Activated T-cell treated with anti-CD3 and anti-CD28 coated beads for 24 hours (primary cell): ENCODE measurements at places on chromosomes 12 and 14.

GRCh38 chr14:20559461-20559904 is 1.4 kb downstream of the RNASE9 start:
- DNase-seq = no peak

DNA sequence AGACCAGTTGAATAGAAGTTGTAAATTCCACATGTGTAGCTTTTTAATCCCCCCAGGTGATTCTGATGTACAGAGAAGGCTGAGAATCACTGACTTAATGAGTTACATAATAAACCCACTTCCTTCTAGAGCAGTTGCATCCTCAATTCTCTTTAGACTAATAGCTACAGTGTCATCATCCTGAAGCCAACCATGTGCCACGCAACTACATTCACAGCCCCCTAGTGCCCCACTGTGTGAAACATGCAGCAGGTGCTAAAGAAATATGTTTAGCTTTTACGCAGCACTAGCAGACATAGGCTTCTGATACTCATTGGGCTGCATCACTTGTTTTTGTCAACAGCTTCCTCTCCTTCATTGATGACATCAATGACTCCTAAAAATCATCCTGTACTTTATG is 1168.3 kb downstream of the BCL11B start:
- DNase-seq = no peak

DNA sequence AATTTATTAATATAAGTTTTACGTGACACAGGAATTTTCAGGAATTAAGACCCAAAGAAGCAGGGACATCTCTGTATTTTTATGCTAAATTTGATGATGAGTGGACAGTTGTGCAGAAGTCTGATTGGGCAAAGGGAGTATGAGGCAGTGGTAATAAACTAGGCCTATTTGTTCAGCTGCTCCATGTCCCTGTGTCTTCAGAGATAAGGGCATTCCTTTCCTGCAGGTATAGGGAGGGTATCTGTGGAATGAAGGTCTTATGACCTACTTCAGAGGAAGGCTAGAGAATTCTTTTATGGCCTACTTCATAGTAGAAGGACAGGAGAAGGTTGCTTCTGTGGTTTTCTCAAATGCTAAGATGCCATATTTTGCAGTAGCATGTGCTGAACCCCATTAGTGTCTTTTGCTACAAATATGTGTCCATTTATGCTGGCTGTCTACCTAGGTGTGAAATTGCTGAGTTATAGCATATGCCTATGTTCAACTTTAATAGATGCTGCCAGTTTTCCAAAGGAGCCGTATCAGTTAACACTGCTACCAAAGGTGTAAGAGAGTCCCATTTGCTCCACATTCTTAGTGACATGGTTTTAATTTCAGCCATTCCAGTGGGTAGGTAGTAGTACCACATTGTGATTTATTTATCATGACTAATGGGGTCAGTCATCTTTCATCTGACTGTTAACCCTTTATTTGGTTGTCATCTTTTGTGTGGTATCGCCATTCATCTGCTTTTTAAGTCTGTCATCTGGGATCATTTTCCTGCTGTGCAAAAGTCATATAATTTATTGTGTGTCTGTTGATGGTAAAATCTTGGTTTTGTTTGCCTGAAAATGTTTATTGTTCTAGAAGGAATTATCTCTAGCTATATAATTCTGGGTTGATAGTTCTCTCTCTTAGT is 410.7 kb upstream of the RGS6 start:
- no peak for DNase-seq

GRCh38 chr14:90612801-90613200 is 203.4 kb downstream of the TTC7B start:
- no peak for DNase-seq

DNA sequence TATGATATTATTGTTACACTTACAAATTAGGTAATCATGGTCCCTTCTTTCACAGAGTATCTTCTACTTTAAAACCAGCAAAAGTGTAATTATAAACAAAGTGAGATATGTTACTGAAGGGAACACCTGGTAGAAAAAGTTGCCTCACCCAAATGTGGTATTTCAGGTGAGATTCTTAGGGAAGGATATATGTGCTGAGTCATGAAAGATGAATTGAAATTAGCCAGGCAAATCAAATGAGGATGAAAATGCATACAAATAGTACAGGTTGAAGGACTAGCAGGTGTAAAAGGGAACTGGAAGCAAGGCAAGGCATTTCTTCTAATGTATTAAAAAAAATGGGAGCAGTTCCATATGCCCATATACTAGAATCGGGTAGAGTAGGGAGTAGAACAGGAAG is 220.9 kb downstream of the PRKD1 start:
- no peak for DNase-seq

GRCh38 chr14:75044322-75044721 is 6.9 kb downstream of the MLH3 start:
- DNase-seq = no peak

GRCh38 chr12:132158677-132159554 is 14.7 kb downstream of the NOC4L start:
- DNase-seq = no peak

GRCh38 chr14:96398432-96398831 is 6.5 kb downstream of the AK7 start:
- DNase-seq = no peak

DNA sequence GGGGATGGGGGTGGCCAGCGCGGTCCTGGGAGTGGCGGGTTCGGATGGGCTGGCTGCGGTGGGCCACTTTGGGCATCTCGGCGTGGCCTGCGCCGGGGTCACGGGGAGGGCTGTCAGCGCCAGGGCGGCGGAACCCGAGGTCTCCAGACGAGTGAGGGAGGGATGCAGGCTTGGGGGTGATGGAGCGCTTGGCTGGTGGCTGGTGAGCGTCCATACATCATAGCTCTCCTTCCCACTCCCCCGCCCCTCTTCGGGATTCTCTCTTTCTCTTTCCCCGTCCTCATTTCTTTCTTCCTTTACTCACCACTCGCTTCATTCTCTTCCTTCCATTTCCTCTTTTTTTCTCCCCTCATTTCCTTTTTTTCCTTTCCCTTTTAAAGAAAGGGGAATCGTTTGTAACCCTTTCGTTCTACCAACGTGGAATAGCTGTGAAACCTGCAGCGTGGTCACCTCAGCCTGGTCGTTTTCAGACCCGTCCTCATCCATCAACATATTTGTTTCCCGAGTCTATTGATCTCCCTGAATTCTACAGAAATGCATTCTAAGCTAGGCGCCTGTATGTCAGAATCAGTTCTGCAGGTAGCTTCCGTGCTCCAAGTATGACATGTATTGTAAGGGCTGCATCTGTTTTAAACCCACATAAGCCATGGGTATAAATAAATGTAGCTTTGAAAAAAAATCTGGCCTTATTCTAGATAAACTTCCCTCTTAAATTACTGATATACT is 260.3 kb upstream of the E2F7 start:
- no peak for DNase-seq

DNA sequence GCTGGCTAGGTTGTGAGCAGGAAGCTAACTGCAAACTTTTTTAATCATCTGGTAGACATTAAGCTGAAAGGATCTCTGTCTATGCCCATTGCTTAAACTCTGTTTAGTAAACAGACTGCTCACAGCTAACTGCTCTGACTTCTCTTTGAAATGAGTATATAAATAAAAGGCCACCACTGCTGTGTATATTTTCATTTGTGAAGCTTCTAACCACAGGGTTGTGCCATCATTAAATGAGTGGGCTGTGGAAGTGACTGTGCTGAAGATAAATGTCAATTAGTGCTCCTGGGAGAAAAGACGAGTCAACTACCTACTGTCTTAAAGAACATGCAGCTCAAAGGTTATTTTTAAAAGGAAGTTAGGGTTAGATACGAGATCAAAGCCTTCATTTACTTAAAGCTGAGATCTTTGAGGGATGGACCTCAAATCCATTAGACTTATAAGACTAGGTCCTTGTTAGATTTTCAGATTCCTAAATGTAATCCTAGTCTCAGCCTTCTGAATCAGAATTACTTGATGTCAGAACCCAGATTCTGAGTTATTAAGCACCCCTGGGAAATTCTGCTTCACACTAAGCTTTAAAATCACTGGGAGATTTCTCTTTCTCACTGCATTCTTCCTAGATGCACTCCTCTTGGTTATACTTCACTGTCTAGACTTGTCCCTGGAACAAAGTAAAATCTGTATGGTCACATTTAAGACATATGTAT is 213.1 kb upstream of the FLRT2 start:
- DNase-seq = no peak

DNA sequence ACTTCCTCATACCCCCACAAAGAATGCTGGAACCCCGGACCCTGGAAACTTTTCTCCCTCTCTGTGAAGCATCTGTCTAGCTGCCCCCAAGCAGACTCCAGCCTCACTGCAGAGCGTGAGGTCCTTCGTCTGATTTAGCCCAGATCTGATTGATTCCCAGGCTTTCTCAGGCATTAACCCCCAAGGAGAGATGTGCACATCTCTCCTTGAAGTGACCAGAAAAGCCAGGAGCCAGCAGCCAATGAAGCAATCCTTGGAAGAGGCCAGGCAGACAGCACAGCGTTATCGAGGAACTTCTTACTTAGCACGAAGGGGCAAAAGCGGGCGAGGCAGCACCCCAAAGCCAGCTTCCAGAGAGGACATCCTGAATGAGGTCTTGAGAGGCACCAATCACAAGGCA is 100.7 kb downstream of the ZFP36L1 start:
- no peak for DNase-seq

DNA sequence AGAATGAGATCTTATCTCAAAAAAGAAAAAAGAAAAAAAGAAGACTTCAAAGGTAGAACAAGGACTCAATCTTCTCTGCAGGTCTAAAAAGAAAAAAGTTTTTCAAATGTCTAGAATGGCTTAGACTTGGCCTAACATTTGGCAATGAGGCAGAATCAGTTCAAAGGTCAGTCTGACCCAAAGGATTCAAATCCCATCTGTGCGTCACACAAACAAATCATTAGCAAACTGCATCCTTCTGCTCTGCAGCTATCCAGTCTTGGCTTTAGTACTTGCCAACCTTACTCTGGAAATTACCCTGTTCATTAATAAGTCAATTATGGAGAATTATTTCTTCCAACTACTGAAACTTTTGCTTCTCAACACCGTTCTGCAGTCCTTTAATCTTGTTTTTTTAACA is 3.1 kb downstream of the YAF2 start:
- no peak for DNase-seq

GRCh38 chr12:25558586-25558985 is 5.5 kb upstream of the LMNTD1 start:
- no peak for DNase-seq

- no peak for DNase-seq
Observed at GRCh38 chr12:25286837-25287236, 36.1 kb upstream of the KRAS start.

DNA sequence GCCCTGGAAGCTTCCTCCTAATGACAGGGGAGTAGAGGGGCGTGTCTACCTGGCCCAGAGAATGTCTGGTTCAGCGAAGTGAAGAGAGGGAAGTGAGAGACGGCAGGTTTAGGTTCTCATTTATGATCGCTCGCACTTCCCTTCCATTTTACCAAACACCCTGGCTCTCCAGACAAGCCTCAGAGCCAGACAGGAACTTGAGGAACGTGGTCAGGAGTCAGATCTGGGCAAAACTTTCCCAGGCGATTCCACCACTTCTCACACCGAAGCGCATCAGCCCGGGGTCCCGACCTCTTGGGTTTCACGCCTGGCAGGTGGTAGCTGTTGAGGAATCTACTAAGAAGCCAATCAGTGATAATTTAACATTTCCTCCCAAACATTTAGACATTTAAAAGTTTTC is 21.3 kb downstream of the ACTN1 start:
- no peak for DNase-seq

- DNase-seq = no peak
Observed at GRCh38 chr12:211639-212414, 2.1 kb downstream of the SLC6A12 start.

DNA sequence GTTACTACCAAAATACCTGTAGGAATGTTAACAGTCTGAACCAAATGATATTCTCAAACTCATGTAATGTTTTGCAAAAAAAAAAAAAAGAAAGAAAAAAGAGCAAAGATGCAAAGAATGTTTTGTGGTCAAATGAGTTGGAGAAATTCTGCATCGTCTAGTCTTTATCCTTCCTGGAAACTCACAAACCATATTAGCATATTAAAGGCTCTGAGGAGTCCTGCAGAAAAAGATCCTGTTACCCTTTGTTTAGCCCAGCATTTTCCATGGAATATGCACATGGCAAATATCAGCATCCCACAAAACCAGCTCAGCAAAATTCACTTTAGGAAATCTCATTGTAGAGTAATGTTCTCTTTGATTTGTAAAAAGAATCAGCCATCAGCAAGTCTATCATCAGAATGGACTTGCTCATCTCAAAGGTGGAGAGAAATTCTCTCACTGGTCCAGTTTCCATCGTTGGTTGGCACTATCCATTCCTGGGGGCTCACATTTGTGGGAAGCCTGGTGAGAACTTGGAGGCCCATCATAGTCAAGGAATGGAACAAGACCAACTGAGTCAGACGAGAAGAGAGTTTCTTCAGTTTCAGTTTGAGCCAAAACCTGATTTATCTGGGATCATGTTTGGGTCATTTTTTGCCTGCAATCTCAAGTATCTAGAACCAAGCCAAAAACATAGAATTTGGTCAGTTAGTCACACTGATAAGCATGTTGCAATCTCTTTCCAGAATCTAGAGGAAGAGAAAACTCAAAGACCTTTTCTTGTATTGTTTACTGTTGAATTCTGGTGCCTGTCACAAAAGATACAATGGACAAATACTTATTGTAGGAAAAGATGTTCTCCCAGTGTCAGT is 129.8 kb downstream of the TBX5 start:
- DNase-seq = no peak

DNA sequence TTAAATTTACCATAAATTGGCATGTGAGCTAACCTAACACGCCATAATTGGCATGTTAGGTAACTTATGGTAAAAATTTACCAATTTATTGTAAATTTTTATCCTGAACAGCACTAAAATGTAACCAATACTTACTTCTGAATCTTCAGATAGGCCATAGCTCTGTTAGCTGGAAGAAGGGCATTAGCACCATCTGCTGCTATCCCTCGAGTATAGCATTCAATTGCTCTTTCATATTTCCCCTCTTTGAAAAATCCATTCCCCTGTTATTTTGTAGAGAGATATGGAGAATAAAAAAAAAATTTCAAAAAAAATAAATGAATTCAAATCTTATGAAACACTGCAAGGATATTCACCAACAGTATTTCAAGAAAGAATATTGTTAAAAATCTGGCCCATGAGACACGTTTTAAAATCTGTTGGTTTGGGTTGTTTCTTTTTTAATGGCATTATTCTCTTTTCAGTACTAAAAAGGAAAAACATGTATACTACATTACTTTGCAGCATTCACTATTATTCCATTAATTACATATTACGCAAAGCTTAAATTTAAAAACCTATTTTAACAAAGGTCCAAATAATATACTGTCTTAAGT is 19.1 kb downstream of the RPAP3 start:
- DNase-seq = no peak

DNA sequence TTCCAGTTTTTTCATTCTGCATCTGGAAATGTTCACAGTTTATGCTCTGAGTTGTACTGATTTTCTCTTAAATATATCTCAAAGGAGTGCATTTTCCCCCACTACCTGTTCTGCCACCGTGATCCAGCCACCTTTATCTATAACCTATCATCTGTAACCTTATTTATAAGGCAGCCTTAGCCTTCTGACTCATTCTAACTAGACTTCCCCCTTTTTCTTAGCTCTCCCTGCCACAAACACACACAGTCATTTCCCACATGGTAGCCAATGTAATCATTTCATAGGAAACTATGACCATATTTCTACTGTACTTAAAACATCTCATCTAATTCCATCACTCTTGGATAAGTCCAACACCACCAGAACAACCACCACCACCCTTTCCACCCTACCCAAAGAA is 10.8 kb upstream of the GYS2 start:
- DNase-seq = no peak
